Stimulated activated memory B cell treated with anti-CD40 and anti-IgM and Interleukin-4, amounts not matched to agents 10 μg/mL and 1 μg/mL and 100 μg/mL, for 72 hours (primary cell): ENCODE measurements at places on chromosomes 1 and 21.

- no peak for ATAC-seq
Observed at GRCh38 chr1:219692981-219693380, 80.1 kb upstream of the ZC3H11B start.

DNA sequence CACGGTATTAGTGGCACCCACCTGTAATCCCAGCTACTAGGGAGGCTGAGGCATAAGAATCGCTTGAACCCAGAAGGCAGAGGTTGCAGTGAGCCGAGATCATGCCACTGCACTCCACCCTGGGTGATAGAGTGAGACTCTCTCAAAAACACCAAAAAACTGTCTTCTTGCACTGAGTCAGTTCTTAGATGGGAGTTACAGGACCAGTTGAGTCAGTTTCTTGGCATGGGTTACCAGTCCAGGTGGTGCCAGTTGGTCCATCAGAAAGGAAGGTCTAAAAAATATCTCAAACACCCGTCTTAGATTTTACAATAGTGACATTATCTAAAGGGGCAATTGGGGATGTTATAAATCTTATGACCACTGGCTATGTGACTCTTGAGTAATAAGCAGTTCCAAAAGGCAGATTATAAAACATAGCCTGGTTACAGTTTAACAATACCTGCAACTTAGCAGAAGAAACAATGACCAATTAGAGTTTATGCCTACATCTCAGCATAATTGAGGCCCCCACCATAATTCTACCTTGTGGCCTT is 206.9 kb upstream of the FGGY start:
- ATAC-seq, result no peak

- ATAC-seq, result no peak
Observed at GRCh38 chr1:54053745-54054437, 483 bp downstream of the TCEANC2 start.

DNA sequence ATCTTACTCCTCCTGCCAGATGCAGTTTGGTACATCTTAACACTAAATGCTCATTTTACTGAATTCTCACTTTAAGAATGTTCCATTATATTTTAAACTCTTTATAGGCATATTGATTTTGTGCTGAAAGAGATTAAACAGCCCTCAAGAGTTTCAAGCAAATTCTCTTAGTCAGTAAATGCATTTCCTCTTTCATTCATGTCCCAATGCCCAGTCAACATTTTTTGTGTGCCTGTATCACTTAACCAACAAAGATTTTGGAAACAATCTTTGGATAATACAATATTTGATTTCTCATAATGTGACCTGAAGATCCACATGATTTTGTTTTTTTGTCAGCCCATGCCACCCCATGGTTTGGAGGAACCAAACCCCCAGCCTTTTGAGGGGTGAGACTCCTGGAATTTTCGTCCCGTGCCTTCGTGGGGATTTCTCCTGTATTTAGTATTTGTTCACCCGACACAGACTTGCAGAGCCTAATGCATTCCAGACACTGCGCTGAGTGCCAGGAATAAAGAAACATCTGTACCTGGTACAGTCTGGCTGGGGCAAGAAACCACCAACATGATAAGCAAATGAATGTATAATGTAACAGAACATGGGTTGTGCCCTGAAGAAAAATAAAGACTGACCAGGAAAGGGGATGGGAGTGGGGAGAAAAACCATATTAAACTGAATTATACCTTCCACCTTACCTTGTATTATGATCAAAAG is 47.1 kb upstream of the ETS2 start:
- ATAC-seq, result no peak

GRCh38 chr1:198833706-198834503 is 195.1 kb downstream of the PTPRC start:
- no peak for ATAC-seq

DNA sequence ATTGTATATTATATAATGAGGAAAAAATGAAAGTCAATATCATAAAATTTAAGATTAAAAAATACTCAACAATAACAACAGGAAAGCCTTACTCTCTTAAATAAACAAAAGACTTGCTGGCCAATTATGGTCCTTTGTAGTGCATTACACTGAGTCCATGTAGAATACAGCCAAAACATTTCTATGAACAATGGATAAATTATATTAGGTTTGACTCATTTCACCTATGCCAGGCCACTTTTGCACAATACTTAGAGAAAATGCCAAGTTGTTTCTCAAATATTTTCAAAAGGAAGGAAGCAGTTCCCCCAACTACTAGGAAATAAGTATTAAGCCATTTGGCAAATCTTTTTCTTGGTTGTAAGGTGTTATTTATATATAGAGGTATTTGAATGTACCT is 19.8 kb upstream of the UCK2 start:
- no peak for ATAC-seq

GRCh38 chr1:106780066-106780465 is 276.4 kb upstream of the PRMT6 start:
- no peak for ATAC-seq

GRCh38 chr1:179143322-179143721 is 61.5 kb downstream of the TOR3A start:
- no peak for ATAC-seq

- no peak for ATAC-seq
Observed at GRCh38 chr1:226952118-226952441, 12.0 kb downstream of the COQ8A start.

DNA sequence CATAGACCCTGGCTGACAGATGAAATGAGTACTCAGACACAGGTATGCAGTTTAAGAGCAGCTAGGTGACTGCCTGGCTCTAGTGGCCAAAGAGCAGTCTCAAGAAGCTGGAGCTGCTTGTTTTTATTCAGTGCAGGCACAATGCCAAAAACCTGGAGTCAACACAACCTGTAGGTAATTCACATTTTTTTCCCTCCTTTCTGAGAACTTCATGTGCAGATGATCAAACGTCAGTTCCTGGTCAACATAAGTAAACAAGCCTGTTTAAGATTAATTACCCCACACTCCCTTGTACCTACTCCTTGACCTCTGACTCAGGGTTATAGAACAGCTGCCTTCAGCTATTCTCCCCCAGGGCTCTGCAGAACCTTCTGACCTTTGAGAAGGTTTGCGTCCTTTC is 17.3 kb upstream of the ACADM start:
- no peak for ATAC-seq

GRCh38 chr1:100387209-100387608 is 34.9 kb downstream of the CDC14A start:
- ATAC-seq, result no peak

GRCh38 chr1:1315435-1315954 is 7.1 kb downstream of the PUSL1 start:
- no peak for ATAC-seq

DNA sequence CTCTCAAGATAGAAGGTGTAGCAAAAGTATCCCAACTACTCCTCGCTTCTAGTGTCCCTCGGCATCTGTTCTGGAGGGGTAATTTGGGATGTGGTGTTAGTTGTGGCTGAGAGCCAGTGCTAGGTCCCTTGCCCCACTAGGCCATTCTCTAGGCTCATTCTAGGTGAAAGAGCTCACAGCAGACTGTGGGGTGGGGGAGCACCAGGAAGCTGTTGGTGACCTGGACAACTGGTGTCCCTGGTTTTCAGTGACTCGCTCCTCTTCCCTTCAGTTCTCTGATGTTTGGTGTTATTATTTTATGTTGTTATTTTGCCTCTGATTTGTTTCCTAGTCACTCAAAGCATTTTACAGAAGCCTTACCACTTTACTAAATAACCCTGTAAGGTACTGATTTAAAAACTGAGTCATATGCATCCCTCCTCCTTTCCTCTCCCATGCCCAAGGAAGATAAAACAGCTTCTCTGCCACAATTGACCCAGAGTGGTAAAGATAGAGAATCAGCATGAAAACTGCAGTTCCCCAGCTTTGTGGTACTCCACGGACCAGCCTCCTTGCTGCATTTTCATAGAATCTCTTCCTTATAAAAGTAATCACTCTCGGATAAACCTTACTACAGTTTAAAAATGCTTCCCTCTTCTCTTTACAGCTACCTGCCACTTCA is 14.1 kb downstream of the DYRK3 start:
- no peak for ATAC-seq

- ATAC-seq, result no peak
Observed at GRCh38 chr1:85282424-85282823, 6.0 kb upstream of the BCL10 start.

DNA sequence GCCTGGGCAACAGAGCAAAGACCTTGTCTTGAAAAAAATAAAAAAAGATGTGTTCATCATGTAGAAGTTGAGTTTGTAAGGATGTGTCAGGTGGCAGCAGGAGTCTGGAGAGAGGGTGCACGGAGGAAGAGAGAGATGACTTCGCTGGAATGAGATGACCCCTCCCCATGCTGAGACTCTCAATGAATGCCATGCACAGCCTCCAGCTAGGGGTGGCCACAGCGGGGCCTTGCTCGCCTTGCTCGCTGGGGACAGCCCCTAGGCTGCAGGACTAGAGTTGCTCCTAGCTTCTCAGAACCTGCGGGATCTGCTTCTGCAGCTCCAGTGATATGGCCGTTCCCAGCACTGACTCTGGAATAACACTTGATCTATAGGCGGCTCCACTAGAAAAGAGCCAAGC is 6.6 kb upstream of the C2CD2 start:
- no peak for ATAC-seq

DNA sequence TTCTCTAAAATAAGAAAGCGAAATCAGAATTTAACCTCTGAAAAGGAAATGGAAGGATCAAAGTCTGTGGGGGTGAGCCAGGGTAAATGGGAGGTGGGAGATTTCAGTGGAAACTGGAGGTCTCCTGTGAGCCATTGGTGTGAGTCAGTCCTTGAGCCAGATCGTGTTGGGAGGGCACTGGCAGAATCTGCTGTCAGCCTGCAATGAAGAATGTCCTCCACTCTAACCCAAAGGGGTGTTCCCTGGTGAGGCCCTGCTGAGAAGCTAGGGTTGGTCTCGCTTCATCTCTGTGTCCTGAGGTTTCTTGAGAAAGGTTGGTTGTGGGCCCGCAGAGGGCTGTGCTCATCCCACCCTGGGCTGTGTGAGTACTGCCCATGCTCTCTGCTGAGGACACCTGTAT is 2.4 kb downstream of the QSOX1 start:
- no peak for ATAC-seq

DNA sequence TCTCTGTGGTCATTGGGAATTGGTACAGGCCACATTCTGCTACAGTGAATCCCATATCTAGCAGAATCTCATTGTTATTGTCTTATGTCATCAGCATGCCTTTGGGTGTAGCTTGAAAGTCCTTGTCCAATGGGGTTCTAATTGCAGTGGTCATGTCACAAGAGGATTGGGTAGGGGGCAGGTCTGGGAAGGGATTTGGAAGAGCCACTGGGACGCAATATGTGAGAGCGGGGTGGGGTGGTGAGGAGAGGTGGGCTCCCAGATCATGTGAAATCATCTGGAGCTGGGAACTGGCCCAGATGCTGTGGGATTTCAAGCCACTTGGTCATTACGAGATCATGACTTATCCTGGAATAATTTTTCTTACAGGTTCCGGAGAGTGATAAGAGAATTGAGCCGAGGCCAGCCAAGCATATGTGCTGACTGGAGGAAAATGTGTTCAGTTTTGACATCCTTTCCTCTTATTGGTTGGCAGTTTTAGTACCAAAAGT is 16.3 kb downstream of the CNIH3 start:
- ATAC-seq, result no peak
